IPS DF 19.7 (cell line): ENCODE measurements at places on chromosomes 1 and 21.

GRCh38 chr21:43211072-43211759, 42.4 kb downstream of the CRYAA start:
- DNase-seq: peak; percentile 9

DNA sequence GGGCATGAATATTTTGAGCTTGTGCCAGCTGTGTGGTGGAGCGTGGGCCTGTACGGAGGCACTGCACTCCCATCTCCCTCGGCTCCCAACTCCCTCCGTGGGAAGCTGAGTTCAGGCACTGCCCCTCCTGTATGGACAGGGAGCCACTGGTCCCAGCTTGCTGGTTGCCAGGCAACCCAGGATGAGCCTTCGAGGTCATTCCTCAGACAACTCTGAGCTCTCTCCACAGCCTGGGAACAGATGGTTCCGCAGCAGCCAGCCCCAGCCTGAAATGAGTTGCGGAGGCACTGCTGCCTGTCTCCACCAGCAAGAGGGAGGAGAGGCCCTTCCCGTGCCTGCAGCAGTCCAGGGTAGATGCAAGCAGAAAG, 58.4 kb upstream of the TENT5B start:
- DNase-seq: no peak

- no peak for DNase-seq
These were observed 268.9 kb downstream of the HHAT start for GRCh38 chr1:210597555-210598134.

- DNase-seq: no peak
These were observed 76.6 kb downstream of the HSPA13 start for GRCh38 chr21:14306126-14306907.

GRCh38 chr1:7988576-7988975, 27.1 kb downstream of the PARK7 start:
- DNase-seq: no peak

DNA sequence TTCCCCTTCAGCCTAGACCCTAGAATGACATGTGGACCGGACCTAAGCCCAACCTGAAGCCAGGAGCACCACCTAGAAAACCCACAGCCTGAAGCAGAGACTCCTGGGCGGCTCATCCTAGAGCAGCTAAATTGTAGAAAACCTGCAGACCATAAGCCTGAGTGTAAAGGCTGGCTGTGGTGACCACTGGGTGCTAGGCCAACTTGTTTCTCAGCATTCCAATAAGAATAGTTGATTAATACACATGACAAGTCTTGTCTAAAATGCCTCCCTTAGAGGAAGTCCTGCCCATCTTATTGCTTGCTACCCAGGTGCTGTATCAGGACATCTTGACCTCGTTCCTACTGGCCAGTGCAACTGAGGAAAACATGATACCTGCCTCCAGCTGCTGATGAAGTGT, 23.3 kb upstream of the CASQ2 start:
- DNase-seq: no peak

DNA sequence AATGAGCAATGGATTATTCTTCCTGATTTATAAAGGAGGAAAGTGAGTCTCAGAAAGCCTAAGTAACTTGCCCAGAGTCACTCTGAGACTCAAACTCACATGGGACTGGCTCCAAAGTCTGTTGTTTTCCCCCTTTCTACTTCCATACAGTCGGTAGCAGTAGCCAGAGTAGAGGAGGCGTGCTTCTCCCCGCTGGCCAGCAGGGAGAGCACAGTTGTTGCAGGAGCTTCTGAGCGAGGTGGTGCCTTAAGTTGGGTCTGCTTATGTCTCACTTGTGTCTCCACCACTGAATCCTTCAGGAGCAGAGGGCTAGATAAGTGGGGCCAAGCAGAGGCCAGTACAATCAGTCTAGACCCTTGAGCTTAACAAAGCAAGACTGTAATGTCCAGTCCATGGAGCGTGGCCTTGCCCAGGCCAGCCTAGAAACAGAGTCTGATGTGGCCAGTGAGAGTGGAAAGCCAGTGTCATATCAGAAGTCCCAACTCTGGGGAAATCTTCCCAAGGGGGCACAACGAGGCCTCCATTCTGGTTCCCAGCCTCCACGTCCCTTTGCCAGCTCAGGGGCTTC, 181.9 kb downstream of the ZSCAN20 start:
- no peak for DNase-seq

DNA sequence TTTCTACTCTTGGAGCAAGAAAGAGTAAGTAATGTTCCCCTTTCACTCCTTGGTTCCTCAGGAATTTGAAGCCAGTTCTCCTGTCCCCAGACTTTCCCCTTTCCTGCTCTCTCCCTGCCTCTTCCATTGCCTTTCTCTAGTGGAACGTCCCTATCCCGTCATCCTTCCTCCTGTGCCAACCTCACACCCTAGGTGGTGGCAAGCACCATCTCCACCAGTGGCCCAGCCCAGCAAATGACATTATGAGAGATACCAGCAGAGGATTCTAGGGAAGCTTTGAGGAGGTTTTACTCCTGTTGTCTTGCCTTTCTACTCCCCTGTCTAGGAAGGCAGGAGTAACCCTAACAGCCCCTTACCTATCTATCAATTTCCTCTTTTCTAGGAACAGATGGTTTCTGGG, 8.1 kb upstream of the TACSTD2 start:
- no peak for DNase-seq

DNA sequence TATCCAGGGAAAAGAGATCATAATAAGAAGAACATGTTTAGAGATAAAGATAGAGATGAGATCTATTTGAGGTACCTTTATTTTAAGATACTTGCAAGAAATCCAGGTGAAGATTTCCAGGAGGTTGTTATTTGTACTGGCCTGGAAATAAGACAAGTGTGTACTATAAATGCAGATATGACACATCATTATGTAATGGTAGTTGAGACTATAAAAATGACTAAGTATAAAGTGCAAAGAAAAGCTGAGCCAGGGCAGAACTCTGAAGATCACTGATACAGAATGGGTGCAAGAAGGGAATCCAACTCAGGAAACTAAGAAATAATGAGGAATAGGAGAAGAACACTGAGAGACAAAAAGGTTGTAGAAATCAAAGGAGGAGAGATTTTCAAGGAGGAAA, 378.2 kb upstream of the PBX1 start:
- DNase-seq: no peak

DNA sequence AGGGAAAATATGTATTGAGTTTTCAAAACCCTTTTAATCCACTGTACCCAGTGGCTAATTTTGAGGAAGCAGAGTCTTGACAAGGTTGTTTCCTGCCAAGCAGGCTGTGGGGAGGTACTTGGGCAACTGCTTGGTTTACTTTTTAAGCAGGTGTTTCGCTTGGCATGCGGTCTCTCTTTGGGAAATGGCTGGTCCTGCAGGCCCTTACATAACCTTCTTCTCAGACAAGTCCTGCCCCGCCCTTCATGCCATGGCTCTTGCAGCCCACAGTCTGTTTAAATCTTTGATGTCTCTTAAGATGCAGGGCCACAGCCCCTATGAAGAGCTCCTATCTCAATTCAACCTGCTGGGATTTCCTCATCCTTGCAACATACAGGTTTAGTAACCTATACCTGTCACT, 36.0 kb upstream of the ABCD3 start:
- no peak for DNase-seq

DNA sequence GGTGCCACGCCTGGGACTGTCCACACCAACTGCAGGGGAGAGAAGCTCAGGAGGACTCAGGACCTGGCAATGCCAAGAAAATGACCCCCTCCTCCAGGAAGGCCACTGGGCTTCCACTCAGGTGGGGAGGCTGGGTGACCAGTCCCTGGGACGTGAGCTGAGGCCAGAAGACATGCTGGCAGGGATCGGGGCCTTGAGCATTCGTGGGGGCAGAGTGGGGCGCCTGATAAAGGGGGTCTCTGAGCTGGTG, 15.3 kb upstream of the COL6A2 start:
- no peak for DNase-seq

DNA sequence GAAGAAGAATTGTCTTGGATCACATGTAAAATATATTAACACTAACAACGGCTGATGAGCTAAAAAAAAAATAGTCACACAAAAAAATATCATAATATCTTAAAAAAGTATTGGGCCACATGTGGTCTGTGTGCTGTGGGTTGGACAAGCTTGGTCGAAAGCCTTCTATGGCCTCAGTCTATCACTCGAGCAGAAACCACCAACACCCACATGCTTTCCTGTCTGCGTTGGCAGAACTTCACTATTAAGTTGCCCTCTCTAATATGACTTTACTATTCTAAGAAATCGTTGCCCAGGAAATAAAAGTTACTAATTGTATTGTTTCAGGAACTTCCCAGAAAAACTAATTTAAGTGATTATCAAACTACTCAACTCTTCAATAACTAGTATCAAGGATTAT, 28.2 kb upstream of the ETS2 start:
- no peak for DNase-seq

- no peak for DNase-seq
These were observed 5.5 kb downstream of the RNF223 start for GRCh38 chr1:1068517-1069055.

- DNase-seq: no peak
These were observed 70.1 kb downstream of the KCNJ15 start for GRCh38 chr21:38326899-38327298.

DNA sequence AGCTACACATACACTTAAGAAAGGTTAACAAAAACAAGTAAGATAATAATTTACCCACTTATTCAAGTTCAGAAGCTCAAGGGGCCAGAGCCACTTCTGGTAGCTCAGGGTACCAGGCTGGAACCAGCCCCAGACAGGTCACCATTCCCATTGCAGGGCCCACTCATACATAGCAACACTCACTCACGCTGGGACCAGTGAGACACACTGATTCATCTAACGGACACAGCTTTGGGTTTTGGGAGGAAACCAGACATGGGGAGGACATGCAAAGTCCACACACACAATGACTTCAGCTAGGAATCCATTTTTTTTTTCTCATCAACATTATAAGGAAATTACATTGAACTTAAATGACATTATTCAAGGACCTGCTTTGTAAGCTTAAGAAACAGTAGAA, 169.1 kb downstream of the ZC3H11B start:
- no peak for DNase-seq

- peak; percentile 56 for DNase-seq
These were observed 67.8 kb downstream of the TOMM20 start for GRCh38 chr1:235060607-235061470.

DNA sequence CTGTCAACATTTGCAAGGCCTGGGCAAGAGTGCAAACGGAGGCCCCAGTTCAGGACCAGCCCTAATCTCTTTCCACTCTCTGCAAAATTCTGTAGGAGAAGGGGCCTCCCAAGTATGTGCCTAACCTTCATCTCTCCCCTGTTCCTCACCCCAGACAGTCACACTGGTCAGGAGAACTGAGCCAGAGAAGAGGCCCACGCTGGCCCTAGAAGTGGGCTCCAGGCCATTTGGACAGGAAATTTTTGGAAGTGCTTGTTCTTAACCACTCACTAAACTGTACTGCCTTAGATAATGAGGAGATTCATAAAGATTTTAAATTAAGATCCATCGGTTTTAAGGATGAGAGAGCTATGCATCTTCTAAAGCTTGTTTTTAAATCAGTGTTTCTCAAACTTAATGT, 129.7 kb upstream of the ADGRL2 start:
- no peak for DNase-seq

DNA sequence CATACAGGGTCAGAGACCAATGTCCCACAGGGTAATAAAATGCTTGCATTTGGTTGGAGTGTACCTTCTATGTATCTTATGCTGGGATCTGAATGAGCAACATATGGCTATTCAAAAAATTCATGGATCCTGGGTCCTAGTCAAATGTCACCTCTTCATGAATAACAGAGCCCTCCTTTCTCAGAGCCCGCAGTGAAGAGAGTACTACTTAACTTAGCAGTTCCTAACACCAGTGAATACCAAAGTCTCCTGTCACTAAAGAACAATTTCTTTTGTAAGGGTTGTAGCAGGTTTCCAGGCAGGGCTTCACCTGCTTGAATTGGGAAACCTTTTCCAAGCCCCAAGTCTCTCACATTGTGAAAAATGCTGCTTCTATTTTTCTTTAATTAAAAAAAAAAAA, 483.0 kb upstream of the DEPDC1 start:
- no peak for DNase-seq

DNA sequence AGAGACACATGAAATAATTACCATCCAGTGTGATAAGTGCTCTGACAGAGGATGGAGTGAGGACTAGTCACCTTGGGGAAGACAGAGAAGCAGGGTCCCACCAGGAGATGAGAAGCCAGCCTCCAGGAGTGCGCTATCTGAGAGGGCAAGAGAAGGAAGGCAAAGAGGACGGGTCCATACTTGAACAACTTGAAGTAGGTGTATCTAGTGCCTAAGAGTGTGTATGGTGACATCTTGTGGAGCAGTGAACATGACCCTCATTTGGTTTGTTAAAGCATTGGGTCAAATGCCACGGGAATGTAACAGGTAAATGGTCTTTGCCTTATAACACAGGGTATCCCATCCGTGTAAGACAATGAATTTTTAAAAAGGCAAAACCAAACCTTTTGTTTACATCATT, 39.8 kb downstream of the MRPL39 start:
- no peak for DNase-seq

DNA sequence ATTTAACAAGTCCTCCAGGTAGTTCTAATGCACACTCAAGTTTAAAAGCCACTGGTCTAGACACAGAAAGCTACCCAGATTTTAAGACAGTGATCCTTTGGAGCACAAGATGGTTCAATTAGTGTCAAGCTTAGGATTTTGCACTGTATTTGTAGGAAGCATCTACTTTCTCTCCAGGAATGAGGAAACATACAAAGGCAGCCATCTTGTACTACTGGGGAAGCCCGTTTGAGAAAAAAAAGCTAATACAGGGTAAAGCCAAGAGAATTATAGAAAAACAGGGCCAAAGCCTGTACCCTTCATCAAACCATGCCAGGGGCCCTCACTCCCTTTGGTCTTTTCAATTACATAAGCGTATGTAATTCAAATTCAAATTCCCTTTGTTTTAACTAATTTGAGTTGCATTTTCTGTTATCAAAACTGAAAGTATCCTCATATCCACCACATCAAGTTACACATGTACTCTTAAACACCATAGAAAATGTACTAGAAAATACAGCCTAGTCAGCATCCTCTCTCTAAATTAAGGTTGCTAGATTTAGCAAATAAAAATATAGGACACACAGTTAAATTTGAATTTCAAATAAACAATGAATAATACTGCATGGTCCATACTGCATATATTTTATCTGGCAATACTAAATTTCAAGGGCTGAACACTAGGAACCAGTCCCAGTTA, 17.4 kb downstream of the PIK3R3 start:
- no peak for DNase-seq

- DNase-seq: no peak
These were observed 458.2 kb upstream of the RUNX1 start for GRCh38 chr21:35507181-35507759.
